ENCODE measurements at places on chromosomes 12 and 14. TPM values are rescaled to one million over a fixed set of nuclear protein-coding genes. Genes with fewer than 3 reads are reported as not detected.

The RASSF9 gene
- total RNA-seq: 9.1 TPM

The KLRD1 gene
- total RNA-seq: 1.1 TPM

The CACNA2D4 gene
- 0.89 TPM for total RNA-seq

The SIX1 gene
- total RNA-seq: 0.89 TPM

The POLR3B gene
- total RNA-seq: 9.4 TPM

The MON2 gene
- 26.4 TPM for total RNA-seq

The ANO6 gene
- 49.0 TPM for total RNA-seq

The PA2G4 gene
- 61.6 TPM for total RNA-seq

The SLC25A47 gene
- not detected for total RNA-seq

The DDN gene
- 1.00 TPM for total RNA-seq

The PGAM5 gene
- 26.1 TPM for total RNA-seq

The DENND5B gene
- total RNA-seq: 42.3 TPM

The DPY19L2 gene
- total RNA-seq: 67.7 TPM

The MYF5 gene
- not detected for total RNA-seq

The NELL2 gene
- 1.3 TPM for total RNA-seq

The CD163L1 gene
- total RNA-seq: 3.1 TPM

The TMEM179 gene
- 0.89 TPM for total RNA-seq

The EPYC gene
- not detected for total RNA-seq

The LGR5 gene
- not detected for total RNA-seq

The LTB4R2 gene
- 2.2 TPM for total RNA-seq
